Mesendoderm (in vitro differentiated cells): ENCODE measurements at places on chromosomes 11 and 22.

DNA sequence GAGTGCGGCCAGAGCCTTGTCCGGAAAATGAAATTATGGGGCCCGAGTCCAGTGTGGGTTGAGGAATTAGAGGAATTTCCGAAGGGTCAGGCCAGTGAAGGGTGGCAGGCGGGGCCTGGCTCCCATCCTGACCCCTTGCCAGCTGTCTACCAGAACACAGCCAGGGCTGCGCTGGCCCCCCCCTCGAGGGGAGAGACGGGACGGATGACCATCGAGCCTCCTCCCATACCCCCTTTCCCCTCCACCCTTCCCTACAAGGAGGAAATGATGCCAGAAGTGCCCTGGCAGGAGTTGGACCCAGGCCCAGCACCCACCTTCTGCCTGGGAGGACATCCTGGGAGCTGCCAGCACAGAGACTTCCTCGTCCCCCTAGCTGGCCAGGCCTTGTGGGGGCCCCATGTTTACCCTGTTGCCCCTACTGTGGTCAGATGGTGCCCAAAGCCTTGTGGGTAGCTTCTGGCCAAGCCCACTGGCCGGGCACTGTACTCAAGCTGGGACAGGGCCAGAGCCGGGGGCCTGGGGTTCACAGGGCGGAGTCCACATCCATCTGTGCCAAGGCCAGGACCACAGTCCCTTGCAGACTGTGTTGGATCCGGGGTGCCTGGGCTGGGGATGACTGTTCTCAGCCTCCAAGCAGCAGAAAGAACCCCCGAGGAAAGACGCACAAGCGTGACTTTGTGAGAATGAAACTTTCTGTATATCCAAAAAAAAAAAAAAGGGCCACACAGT lies 20.8 kb downstream of the ARVCF start:
- H3K4me3 ChIP-seq: no peak overlapping the region
- H3K27me3 ChIP-seq: no peaks in the 10 kb centered on the region
- no peak for DNase-seq
- peaks cover 10% of the 10 kb centered on the region for H3K4me1 ChIP-seq
- no peaks in the 10 kb centered on the region for H3K36me3 ChIP-seq

DNA sequence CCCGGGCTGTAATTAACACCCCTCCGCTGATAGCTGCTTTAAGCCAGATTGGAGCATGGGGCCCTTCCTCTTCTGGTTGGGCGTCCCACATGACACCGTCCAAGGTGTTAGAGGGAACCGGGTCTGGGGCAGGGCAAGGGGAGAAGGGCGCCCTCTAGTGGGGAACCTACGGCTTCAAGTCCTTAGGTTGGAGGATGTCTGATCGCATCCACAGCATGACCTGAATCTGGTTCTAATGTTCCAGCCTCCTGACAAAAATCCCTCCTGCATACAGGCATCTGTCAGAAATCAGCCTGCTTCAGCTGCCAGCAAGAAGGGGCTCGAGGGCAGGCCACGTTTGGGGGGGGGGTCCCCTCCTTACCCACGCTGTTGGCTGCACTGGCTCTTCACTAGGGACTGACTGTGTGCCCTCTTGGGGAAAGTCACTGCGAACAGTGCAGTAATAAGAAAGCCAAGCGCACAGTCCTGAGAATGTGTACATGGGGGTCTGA lies 94.2 kb upstream of the TBCEL start:
- peaks cover 3% of the 10 kb centered on the region for H3K4me1 ChIP-seq
- H3K4me3 ChIP-seq: no peak overlapping the region
- H3K27me3 ChIP-seq: no peaks in the 10 kb centered on the region

DNA sequence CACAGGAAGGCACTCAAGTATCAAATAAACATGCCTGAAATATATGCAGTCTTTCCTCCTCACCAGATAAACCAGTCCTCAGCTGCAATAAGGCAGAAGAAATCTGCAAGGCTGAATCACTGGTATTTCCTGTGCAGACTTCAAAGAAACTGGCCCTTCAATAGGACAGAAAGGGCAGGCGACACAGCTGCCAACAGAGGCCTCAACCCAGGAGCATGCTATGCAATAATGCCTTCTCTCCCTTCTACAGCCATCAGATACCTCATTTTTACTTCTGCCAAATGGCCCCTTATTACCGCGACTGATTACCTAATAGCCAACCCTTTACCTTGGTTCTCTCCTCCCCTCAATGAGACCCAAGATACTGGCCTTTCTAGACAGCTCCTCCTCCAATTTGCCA lies 8.0 kb downstream of the NUMA1 start:
- H3K36me3 ChIP-seq: no peaks in the 10 kb centered on the region
- no peaks in the 10 kb centered on the region for H3K27me3 ChIP-seq
- H3K27ac ChIP-seq: no peak overlapping the region
- peak; percentile 59 for DNase-seq

DNA sequence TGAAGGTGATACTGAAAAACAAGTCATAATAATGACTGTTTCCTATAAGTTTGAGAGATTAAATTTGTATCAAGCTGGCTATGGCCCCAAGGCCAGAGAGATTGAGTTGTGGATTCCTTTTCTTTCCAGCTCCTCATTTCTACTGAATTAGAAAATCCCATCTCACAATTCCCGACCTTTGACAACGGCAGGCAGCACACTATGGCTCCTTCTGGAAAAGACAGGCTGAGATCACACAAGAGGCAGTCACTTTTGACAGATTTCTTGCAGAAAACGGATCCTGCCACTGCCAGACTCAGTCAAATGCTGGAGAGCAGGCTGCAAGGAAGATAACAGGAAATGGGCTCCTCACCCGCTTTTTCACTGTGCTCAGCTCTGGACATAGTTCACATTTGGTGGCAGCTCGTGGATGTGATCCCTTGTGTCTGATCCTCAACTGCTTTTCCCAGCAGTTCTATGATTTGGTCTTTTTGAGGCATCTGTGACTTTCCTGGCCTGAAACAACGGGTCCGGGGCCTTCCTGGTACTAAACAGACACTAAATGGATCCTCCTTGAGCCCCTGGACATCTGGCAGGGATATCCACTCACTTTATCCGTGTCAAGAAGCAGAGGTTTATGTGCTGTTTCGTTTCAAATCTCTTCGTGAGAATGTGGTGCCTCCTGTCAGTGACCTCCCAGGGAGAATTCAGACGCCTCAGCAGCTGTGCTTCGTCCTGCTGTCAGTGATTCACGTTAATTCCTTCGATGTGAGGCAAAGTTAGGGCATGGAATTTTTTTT lies 26.1 kb upstream of the RTL6 start:
- DNase-seq: no peak
- H3K27me3 ChIP-seq: no peaks in the 10 kb centered on the region
- no peaks in the 10 kb centered on the region for H3K4me1 ChIP-seq
- H3K36me3 ChIP-seq: no peaks in the 10 kb centered on the region

GRCh38 chr22:25930788-25931310 lies 188.9 kb downstream of the MYO18B start:
- no peak overlapping the region for H3K27ac ChIP-seq
- H3K4me1 ChIP-seq: peaks cover 11% of the 10 kb centered on the region
- no peaks in the 10 kb centered on the region for H3K36me3 ChIP-seq
- no peak for DNase-seq

GRCh38 chr11:17479284-17480214 lies 2.9 kb upstream of the ABCC8 start:
- DNase-seq: peak; percentile 77
- no peaks in the 10 kb centered on the region for H3K4me1 ChIP-seq
- peaks cover 27% of the 10 kb centered on the region for H3K27me3 ChIP-seq
- no peaks in the 10 kb centered on the region for H3K36me3 ChIP-seq
- H3K4me3 ChIP-seq: no peak overlapping the region
- no peak overlapping the region for H3K27ac ChIP-seq

GRCh38 chr11:131622193-131622592 lies 251.8 kb downstream of the NTM start:
- no peaks in the 10 kb centered on the region for H3K36me3 ChIP-seq
- no peak for DNase-seq
- H3K27ac ChIP-seq: no peak overlapping the region
